ENCODE measurements at places on chromosomes 5 and 9.

- no peak for DNase-seq
Measured at GRCh38 chr5:170538696-170539586, 35.1 kb downstream of the KCNIP1 start.

DNA sequence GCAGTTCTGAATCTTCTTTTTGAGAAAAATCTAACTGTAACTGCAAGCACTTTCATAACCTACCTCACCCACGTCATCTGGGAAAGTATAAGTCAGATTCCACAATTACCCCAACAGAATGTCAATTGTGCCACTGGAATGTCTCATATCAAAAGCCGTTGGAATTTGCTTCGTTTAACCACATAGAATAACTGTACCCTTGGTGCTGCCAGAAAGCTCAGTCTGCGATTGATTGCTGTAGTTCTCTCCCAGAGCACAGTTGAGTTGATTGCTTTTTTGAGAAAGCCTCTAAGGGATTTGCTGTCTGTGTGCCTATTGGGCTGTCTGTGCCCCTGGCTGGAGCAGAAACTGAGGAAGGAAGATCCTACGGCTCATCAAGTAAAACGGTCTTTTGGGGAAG, 583.6 kb downstream of the TMEM38B start:
- no peak for DNase-seq

GRCh38 chr9:121220996-121221663, 19.5 kb upstream of the RAB14 start:
- no peak for DNase-seq

DNA sequence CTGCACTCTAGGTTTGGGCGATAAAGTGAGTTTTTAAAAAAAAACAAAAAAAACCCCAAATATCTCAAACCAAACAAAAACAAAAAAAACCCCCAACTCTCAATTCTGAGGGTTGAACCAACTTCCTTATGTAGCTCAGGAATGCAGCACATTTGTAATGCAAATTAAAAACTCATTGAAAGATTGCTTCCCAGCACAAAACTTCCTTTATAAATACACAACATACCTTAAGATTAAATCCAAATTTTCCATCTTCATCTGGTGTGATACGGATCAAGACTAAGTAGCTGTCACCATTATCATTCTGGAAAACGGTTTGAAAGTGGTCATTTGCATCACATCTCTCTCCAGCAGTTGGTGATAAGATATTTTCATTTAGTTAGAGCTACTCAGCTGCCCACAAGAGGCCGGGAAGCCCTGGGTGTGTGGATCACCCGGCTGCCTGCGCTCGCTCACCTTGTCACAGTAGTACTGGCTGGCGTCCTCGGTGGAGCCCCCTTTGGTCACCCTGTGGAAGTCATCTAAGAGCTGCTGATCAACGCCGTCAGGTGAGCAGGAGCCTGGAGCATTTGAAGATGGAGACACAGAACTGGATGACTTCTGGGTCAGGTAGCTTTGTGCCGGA, 88.2 kb downstream of the PTPN3 start:
- DNase-seq, result no peak

- DNase-seq, result no peak
Measured at GRCh38 chr9:14978022-14979000, 68.1 kb upstream of the FREM1 start.

DNA sequence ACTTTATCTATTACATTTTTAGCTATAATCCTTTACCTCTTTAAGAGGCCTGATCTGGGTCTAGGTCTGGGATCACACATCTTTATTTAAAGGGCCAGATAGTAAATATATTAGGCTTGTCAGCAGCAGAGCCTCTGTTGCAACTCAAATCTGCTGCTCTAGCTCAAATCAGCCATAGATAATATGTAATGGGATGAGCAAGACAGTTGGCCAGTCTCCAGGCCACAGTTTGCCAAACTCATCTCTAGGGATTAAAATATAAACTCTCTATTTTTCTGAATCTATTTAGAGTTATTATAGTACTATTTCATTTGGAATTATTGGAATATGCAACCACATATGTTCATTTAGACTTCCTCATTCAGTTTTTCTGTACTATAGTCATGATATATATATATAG, 115.9 kb upstream of the MINAR2 start:
- no peak for DNase-seq

DNA sequence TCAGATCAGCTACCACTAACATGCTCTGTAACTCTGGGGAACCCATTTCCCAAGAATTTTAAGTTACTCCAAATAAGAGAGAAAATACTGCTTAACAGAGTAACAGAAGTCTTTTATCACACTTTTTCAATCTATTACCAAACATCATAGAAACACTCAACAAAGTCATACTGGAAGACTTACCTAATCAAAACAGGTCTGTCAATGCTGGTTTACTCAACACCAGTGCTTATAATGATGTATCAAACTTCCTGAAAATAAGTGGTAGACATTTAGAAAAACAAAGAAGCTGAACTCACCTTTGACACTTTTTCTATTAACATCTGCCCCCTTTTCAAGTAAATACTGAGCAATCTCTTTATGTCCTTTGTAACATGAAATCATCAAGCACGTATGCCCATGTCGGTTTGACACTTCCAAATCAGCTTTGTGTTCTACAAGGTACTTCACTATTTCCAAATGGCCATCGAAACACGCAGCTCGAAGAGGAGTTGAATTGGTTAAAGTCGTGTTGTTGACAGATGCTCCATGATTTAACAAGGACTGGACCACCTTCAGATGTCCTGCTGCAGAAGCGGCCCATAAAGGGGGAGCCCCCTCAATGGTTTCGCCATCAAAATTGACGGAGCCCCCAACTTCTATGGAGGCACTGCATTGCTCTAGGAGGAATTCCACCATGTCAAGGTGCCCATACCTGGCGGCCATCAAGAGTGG, 1.8 kb downstream of the FEM1C start:
- no peak for DNase-seq

DNA sequence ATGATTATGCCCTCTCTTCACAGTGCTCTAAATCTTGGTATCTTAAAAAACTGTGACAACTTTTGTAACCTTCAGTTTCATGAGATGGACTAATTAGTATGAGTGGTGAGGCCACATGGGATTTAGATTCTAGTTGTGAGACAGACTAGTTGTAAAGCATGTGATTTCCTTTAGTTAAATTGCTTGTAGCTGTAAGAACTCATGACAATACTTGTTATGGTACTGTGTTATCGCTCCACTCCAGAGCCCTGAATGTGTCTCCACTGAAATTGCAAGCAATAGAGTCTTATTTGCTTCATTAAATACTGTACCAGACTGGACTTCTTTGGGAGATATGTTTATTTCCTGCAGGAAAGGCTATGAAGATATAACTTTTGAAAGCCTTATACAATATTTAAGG, 1198.3 kb upstream of the CDH6 start:
- DNase-seq, result no peak

GRCh38 chr9:20863945-20864344, 167.5 kb downstream of the HACD4 start:
- no peak for DNase-seq

DNA sequence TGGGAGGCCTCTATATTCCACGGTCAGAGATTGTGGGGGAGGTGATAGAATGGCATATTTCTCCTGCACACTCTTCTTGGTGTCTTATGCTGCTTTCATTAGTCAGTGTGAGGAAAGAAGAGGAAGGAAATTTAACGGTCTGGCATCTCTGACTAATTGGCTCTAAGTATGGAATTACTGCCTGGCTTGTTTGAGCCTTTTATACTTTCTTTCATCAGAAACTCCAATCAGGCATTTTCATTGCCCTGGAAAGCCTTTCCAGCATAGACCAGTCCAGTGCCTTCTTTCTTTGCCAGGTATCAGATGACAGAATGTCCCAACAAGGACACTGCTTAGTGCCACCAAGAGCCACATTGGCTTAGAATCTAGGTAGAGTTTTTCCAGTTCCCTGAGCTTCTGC, 30.2 kb downstream of the CYSTM1 start:
- no peak for DNase-seq

- no peak for DNase-seq
Measured at GRCh38 chr5:58224221-58224620, 235.7 kb downstream of the PLK2 start.

DNA sequence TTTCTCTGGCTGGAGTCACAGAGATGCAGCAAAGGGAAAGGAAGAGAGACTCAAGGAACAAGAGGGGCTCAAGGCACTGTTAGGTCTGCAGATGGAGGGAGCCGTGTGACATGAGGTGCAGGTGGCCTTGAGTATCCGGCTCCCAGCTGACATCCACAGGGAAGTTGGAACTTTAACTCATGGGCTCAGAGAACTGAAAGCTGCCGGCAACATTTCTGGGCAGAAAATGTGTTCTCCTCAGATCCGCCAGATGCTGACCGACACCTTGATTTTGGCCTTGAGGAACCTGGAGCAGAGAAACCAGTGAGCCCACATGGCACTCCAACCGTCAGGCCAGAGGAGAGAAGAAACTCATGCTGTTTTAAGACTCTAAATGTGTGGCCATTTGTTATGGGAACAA, 258.1 kb upstream of the IRX2 start:
- no peak for DNase-seq
